ENCODE measurements at places on chromosomes 13 and 19.

DNA sequence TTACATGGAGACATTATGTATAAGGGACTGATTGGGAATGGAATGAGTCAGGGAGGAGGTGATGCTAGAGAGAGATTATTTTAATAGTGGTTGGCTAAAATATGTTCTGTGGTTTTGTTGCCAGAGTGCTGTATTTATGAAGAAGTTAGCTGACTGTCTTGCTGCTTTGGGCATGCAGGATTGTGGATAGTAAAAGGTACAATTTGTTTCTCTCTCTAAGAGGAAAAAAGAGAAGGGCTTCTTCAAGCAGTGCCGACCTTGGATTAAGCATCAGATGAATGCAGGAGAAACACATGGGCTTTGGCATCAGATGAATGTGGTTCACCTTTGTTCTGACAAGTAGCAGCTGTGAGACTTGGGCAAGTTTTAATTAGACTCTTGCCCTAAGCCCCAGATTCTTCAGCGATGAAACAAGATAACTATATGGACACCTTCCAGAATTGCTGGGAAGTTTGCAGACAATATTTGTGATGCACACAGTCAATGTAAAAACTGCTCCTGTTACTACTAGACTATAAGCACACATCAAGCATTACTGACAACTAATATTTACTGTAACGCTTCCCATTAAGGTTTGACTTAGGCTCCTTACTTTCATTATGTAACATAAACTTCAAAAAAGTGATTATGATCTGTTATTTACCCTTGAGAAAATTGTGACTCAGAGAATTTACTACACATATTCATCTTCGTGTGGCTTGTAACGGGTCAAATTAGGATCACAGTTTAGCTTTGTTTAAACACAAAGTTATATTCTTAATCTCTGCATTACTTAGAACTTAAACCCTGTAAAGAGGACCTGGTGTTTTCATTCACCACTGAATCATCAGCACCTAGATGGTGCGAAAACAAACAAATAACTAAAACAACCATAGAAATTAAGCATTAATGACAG, 824.0 kb downstream of the PCDH9 start:
- DNase-seq, result peak; percentile 35

GRCh38 chr19:5154129-5154798, 185.4 kb downstream of the KDM4B start:
- DNase-seq, result no peak

- DNase-seq, result no peak
These were observed 17.7 kb downstream of the TMEM161A start for GRCh38 chr19:19120308-19121231.

DNA sequence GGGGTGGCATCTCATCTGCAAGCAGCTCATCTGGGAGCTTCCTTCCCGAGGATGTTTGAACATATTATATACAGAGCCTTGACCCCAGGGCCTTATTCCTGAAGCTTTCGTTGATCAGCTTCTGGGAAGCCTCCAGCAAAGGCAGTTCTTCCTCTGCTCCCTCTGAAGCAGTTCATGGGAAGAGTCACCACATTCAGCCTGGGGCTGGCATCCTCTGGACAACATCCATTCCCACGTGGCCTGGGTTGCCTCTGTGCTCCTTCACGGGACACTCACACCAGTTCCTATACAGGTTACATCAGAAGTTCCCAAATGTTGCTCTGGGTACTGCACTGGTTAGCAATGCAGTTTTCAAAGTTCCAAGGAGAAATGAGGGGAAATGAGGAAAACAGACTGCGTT, 29.6 kb downstream of the COL4A2 start:
- DNase-seq, result no peak

GRCh38 chr19:2060884-2061494, 9.9 kb upstream of the MKNK2 start:
- no peak for DNase-seq

DNA sequence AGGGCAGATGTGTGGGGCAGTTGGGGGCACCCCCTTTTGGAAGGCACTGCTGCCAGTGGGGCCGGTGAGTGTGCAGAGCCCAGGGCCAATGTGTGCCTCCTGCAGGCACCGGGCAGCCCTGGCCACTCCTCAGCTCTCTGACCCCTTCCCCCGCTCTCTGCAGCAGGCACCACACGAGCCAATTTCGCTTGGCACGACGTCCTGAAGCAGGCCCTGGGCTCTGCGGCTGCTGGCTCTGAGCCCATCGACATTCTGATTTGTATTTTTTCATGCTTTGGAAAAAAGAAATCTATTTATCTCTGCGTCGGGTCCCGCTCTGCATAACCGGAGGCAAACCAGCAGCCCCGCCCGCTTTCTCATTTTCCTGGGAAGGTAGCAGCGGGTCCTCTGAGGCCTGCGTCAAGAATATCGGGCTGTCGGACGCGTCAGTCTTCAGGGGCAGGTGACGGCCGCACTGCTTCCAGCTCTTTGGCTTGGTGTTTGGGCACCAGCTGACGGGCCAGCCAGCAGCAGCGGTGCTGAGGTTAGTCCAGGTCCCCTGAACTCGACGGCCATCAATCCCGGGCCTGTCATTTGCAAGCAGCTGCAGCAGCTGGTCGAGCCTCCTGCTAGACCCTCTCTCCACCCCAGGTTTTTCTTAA, 134.3 kb downstream of the KDM4B start:
- DNase-seq, result no peak

- DNase-seq, result no peak
These were observed 147.4 kb downstream of the ABCC4 start for GRCh38 chr13:95153647-95154412.

DNA sequence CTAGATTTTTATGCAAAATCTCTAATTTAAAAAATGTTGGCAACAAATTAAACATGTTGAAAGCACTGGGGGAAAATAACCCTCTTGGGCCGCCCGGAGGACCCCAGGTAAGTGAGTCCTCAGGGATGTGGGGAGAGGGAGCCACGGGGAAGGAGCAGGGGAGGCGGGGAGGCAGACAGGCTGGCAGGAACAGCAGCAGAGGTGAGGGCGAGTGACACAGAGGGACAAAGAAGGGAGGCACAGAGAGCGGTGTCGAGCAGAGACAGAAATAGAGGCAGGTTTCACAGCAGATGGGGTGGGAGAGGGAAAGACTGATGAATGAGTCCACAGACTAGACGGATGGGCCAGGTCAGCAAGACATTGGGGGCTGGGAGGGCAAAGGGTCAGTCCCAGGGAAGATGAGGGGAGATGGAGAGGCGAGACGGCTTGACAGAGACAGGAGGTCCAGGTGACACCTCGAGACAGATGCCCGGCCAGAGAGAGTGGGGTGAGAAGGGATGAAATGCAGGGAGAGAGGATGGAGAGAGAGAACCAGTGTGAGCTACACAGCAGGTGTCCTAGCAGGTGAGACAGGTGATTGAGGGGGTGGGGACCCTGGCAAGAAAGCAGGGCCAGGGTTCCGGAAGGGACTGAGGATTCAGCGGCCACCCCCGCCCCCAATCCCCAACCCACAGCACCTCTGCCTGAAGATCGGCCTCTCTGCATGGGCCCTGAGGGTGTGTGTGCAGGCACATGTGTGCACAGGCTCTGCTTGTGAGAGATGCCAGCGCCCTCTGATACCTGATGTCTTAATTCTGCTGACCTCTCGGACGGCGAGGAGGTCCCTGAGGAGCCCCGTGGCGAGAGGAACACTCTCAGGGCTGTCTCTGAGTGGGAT, 3.8 kb downstream of the LRRC4B start:
- DNase-seq, result no peak

- DNase-seq, result no peak
These were observed 38.8 kb downstream of the FGF9 start for GRCh38 chr13:21709697-21710096.

DNA sequence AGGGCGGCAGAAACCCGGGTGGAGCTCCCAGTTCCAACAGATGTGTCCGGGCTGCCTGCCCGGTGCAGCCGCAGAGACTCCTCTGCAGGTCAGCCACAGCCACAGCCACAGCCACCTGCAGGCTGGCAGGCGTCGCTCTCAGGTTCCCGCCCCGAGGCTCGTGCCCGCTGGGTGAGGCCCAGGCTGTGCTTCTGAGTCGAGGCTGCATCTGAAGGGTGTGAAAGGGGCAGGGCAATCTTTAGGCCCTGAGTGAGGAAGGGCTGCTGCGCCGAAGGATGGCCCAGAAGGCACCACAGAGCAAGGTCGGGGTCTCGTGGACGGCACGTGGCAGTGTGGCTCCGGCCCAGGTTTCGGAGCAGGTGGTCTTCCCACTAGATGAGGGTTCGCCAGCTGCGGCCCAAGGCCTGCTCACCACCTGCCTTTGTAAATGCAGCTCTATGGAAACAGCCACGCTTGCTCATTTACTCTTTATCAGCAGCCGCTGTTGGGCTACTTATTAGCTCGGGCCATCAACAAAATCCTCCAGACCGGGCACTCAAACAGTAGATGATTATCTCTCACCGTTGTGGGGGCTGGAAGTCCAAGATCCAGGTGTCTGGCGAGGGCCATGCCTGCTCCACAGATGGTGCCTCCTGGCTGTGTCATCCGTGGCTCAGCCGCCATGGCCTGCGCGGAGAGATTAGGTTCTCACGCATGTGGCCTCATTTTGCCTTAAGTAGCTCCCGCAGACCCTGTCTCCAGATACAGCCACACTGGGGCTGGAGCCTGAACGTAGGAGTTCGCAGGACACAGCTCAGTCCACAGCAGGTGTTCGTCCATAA, 40.3 kb upstream of the TFDP1 start:
- DNase-seq, result no peak

GRCh38 chr13:45847554-45848224, 3.9 kb downstream of the SIAH3 start:
- DNase-seq, result no peak

DNA sequence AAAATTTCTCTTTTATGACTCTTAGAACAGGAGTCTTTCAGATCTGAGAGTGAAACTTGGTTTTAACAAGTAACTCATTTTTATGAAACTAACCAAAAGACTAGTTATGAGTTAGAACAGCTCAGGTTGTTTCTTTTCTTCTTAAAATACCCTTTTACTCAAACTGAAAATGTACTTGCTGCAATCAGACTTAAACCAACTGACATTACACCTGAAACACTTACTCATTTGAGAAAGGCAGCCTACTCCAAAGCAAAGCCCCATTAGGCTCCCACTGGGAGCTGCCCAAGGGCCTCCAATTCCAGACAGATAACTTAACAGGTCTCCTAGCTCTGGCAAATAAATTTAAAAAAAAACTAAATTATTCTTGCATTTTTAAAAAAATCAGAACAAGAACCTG, 3.6 kb downstream of the FOXO1 start:
- DNase-seq, result no peak

DNA sequence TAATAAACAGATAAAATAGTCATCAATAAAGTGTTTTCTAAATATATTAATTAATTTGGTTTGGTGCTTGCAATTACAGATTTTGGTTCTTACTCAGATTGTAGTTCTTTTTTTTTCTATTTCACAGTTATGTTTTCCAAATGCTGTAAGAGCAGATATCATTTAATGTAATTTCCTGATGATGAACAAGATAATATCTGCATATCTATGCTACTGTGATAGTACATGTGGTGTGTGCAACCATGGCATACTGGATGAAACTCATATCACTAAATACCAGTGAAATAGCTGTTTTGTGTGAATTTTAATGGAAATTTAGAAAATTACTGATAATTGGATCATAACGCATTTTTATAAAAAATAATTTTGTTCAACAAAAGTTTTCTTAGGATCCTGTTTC, 88.8 kb upstream of the MAB21L1 start:
- no peak for DNase-seq
